Stimulated activated naive CD8-positive, alpha-beta T cell treated with anti-CD3 and anti-CD28 coated beads, Interleukin-15, Interleukin-2, amounts not matched to agents 100 U/mL and 50 U/mL, for 24 hours (primary cell): ENCODE measurements at places on chromosomes 3 and 15.

GRCh38 chr15:44956388-44956787 lies at the start of gene TERB2:
Gene TERB2 (plus strand): TSS chr15:44956687. CDS start chr15:44956719, 32 bp downstream.
- DNase-seq = no peak

DNA sequence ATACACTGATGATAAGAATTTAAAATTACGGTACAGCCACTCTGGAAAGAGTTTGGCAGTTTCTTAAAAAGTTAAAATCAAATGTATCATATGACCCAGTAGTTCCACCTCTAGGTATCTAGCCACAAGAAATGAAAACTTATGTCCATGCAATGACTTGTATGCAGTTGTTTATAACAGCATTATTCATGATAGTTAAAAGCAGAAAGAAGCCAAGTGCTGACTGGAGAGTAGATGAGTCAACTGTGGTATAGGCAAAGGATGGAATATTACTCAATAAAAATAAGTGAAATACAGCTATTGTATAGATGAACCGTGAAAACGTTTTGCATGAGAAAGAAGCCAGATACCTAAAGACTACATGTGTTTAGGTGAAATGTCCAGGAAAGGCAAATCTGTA lies 14.8 kb downstream of the GPR87 start:
- DNase-seq = no peak

DNA sequence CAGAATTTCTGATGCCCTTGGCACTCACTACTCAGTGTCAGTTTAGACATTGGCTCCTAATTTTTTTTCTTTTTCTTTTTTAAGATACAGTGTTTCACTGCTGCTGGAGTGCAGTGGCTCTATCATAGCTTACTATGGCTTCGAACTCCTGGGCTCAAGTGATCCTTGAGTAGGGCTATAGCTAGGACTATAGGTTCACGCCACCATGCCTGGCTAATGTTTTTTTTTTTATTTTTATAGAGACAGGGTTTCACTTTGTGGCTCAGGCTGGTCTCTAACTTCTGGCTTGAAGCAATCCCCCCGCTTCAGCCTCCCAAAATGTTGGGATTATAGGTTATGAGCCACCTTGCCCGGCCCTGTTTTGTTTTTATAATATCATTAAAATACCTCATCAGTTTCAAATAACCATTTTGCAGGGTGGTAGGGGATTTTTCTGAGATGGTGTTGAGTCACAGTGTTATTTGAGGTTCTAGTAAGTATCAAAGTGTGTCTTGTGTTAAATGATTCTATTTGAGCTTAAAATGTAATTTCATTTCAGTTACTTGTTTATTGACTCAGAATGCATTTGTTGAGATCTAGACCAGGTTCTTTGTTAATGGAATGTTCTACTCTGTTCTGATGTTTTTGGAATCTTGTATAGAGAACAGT lies 7.0 kb downstream of the FNDC3B start:
- no peak for DNase-seq

GRCh38 chr15:93121973-93122910 lies 33.2 kb upstream of the RGMA start:
- no peak for DNase-seq

- DNase-seq = no peak
These were observed 128.3 kb upstream of the GADL1 start for GRCh38 chr3:31022716-31023115.
